Activated naive CD4-positive, alpha-beta T cell treated with anti-CD3 and anti-CD28 coated beads for 36 hours (primary cell): ENCODE measurements at places on chromosomes 2 and 18.

DNA sequence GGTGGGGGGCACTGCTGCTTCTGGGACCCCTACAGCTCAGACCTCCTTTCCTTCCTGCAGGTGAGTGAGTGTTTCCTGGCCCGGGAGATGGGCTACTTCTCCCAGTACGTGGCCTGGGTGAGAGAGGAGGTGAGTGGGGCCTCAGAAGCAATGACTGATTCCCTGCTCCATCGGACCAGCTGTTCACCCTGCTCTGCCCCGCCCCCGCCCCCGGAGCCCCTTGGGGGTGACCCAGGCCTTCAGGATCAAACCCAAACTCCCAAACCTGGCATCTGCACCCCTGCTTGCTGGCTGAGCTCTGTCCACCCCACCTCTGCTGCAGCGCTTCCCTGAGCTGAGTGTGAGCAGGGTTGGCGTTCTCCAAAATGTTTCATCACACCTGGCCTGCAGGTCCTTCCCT is 9.8 kb upstream of the KCNIP3 start:
- H3K27ac ChIP-seq = no peak overlapping the region
- no peak for DNase-seq
- H3K27me3 ChIP-seq = no peaks in the 10 kb centered on the region
- no peaks in the 10 kb centered on the region for H3K36me3 ChIP-seq
- no peaks in the 10 kb centered on the region for H3K4me1 ChIP-seq
- H3K4me3 ChIP-seq = no peak overlapping the region

DNA sequence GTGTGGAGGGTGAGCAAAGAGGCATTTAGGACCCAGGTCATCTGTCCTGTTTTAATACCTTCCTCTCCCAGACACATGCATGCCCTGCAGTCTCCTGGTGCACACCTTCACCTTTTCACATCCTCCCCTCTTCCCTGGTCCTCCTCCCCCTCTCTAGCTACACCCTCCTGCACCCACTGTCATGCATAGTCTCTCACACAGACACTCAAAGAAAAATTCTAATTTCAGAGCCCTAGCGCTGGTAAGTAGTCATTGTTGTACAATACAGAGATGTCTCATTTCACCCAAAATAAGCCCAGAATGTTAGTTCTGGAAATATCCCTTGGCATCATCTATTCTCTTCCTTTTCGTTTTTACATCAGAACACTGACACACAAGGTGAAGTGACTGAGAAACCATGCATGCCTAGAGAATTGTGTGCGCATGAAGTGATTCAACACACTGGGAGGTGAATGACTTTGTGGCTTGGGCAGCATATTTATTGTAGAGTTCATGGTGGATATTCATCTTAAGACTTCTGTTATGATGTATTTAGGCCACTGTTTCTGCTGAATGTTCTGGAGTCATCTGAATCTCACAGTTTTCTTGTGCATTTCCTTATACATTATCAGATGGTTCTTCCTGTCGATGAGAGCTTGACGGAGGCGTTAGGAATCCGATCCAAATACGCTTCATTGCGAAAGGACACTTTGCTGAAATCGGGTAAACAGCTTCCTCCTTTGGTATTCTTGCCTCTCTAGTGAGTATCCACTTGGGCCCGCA is 69.9 kb downstream of the COA5 start:
- H3K4me1 ChIP-seq = peaks cover 8% of the 10 kb centered on the region
- H3K36me3 ChIP-seq = peaks cover 14% of the 10 kb centered on the region
- no peak for DNase-seq
- no peaks in the 10 kb centered on the region for H3K27me3 ChIP-seq

DNA sequence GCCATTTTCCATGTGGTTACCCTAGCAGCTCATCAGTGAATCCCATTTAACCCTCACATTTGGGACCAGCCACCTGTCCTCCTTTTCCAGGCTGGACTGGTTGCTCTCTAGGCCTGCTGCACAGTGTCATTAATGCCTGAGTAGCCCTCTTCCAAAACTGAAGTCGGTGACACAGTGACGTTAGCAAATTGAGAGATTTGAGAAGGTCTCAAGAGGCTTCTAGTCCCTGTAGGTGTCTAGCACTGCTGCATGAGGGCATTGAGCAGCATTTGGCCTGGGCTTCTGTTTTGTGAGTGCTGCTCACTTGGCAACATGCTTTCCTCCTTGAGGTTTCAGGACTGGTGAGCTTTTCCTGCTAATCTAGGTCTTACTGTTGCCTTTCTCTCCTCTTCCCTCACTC is 36.7 kb downstream of the PKP4 start:
- peaks cover 12% of the 10 kb centered on the region for H3K4me1 ChIP-seq
- H3K27ac ChIP-seq = no peak overlapping the region
- no peaks in the 10 kb centered on the region for H3K27me3 ChIP-seq
- H3K4me3 ChIP-seq = no peak overlapping the region
- no peaks in the 10 kb centered on the region for H3K36me3 ChIP-seq

DNA sequence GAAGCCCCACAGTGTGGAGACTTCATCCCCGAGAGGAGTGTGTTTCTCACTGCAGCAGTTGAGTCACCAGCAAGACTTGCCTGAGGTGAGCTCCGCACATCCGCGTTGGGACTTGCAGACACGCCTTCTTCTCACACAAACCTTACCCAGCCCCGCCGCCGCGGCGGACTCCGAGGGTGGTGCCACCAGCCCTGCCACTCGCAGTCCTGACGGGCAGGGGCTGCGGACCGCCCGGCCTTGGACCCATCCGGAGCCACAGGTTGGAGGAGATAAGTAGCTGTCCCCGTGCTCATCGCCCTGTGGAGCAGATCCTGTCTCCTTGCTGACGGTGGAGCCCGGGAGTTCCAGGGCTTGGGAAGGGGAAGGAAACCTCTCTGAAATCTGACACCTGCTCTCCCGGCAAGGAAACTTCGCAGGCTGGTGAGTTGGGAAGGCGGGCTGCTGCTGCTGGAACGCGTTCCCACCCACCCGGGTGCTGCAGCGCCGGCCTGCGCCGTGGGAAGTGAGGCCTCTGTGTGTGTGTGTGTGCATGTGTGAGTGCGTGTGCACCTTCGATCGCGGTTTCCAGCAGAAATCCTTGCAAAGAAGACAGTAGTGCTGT is at the start of gene RAB27B:
TSS of gene RAB27B (plus strand) at position 197 of the 601 bp plus-strand sequence. CDS start 49,109 bp downstream, outside the sequence.
- DNase-seq = peak; percentile 85
- H3K4me1 ChIP-seq = peaks cover 18% of the 10 kb centered on the region
- peak within 1 kb of the TSS; percentile 75 for H3K4me3 ChIP-seq
- H3K27me3 ChIP-seq = no peaks in the 10 kb centered on the region
- H3K36me3 ChIP-seq = peaks cover 1% of the 10 kb centered on the region

GRCh38 chr2:237160271-237160919 is 74.7 kb downstream of the COPS8 start:
- no peak overlapping the region for H3K4me3 ChIP-seq
- no peaks in the 10 kb centered on the region for H3K27me3 ChIP-seq
- no peaks in the 10 kb centered on the region for H3K36me3 ChIP-seq
- no peak for DNase-seq

- no peak overlapping the region for H3K4me3 ChIP-seq
- H3K4me1 ChIP-seq = no peaks in the 10 kb centered on the region
- no peaks in the 10 kb centered on the region for H3K27me3 ChIP-seq
- no peaks in the 10 kb centered on the region for H3K36me3 ChIP-seq
- no peak for DNase-seq
- no peak overlapping the region for H3K27ac ChIP-seq
Measured at GRCh38 chr18:21141668-21142422, 30.2 kb upstream of the ROCK1 start.

DNA sequence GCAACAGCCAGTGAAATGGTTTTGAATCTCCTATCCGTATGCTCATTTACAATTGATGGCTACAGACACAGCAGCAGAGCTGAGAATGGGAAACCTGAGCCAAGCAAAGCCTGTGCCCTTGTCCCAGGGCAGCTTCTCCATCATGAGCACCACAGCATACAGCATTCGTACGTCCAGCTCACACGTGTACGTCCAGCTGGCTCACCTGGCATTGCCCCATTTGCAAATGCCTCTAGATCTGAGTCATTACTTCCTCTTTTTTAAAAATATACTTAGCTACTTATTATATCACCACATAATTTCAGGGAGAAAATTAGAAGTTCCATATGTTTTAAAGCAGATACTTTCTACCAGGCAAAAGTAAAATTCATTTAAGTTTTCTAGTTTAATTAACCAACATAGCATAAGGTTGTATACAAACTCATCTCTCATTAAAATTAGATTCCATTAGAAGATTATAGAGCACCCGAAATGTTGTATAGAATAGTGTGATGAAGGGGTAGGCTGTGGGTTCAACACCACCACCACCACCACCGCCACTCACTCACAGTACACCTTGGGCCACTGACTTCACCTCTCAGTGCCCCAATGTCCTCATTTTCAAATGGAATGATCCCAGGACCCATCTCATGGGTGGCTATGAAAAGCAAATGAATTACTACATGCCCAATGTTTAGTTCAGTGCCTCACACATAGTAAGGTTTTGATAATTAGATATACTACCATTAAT is 31.4 kb upstream of the TMEM177 start:
- no peaks in the 10 kb centered on the region for H3K27me3 ChIP-seq
- H3K27ac ChIP-seq = no peak overlapping the region
- no peaks in the 10 kb centered on the region for H3K4me1 ChIP-seq
- H3K4me3 ChIP-seq = no peak overlapping the region
- no peaks in the 10 kb centered on the region for H3K36me3 ChIP-seq

DNA sequence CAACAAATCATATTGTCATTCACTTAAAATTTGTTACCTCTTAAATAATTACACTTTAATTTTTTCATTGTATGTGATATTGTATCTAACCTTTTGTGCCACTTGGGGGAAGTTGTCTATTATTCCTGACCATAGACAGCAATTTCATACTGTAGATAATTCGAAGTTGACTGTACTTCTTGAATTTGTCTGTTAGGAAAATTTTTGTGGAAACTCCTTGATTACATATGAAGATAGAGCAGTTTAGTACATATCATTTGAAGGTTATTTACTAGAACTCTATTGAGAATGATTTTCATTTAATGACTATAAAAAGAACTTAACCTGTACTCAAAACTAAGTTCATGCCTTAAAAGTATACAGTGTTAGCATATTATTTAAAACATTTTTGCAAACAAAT is 5.1 kb downstream of the DYNC1I2 start:
- no peak overlapping the region for H3K4me3 ChIP-seq
- DNase-seq = no peak
- H3K27me3 ChIP-seq = no peaks in the 10 kb centered on the region
- H3K4me1 ChIP-seq = peaks cover 15% of the 10 kb centered on the region

- no peaks in the 10 kb centered on the region for H3K4me1 ChIP-seq
- no peak overlapping the region for H3K27ac ChIP-seq
- no peak overlapping the region for H3K4me3 ChIP-seq
- no peaks in the 10 kb centered on the region for H3K36me3 ChIP-seq
Measured at GRCh38 chr2:38233231-38233983, 143.7 kb downstream of the ATL2 start.

- H3K27ac ChIP-seq = no peak overlapping the region
- H3K36me3 ChIP-seq = peaks cover 10% of the 10 kb centered on the region
- H3K4me3 ChIP-seq = no peak overlapping the region
- peaks cover 32% of the 10 kb centered on the region for H3K4me1 ChIP-seq
- no peak for DNase-seq
Measured at GRCh38 chr18:48920408-48921038, 30.2 kb downstream of the SMAD7 start.

- no peak overlapping the region for H3K4me3 ChIP-seq
- DNase-seq = no peak
- no peaks in the 10 kb centered on the region for H3K36me3 ChIP-seq
- peaks cover 15% of the 10 kb centered on the region for H3K27me3 ChIP-seq
Measured at GRCh38 chr2:231532756-231533035, 2.5 kb upstream of the NMUR1 start.

- no peak overlapping the region for H3K27ac ChIP-seq
- no peak for DNase-seq
- no peaks in the 10 kb centered on the region for H3K36me3 ChIP-seq
- peaks cover 23% of the 10 kb centered on the region for H3K27me3 ChIP-seq
Measured at GRCh38 chr2:158174495-158174894, 72.8 kb downstream of the UPP2 start.

DNA sequence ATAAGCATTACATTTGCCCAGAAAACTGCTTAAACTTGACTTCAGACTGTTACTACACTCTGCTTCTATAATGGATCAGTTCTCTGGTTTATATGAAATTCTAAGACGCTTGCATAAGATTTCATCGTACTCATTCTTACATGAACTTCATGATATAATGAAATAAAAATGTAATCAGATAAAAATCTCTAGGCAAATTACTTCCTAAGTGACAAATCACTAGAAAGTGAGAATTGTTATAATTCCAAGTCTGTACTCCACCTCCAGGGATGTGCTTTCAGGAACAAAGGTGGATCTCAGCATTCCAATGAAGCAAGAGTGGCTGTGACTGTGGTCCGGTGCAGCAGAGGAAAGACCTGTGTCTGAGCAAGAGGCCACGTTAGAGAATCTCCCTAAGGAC is 226.2 kb downstream of the PIEZO2 start:
- no peaks in the 10 kb centered on the region for H3K36me3 ChIP-seq
- no peak overlapping the region for H3K27ac ChIP-seq
- peaks cover 2% of the 10 kb centered on the region for H3K27me3 ChIP-seq
- H3K4me1 ChIP-seq = no peaks in the 10 kb centered on the region

- no peaks in the 10 kb centered on the region for H3K36me3 ChIP-seq
- no peak for DNase-seq
- peaks cover 2% of the 10 kb centered on the region for H3K4me1 ChIP-seq
- no peak overlapping the region for H3K27ac ChIP-seq
- peaks cover 23% of the 10 kb centered on the region for H3K27me3 ChIP-seq
Measured at GRCh38 chr2:131408207-131408606, 44.2 kb upstream of the RAB6D start.

GRCh38 chr2:138421971-138422335 is 79.6 kb upstream of the SPOPL start:
- H3K4me1 ChIP-seq = no peaks in the 10 kb centered on the region
- peaks cover 7% of the 10 kb centered on the region for H3K27me3 ChIP-seq
- peaks cover 4% of the 10 kb centered on the region for H3K36me3 ChIP-seq

DNA sequence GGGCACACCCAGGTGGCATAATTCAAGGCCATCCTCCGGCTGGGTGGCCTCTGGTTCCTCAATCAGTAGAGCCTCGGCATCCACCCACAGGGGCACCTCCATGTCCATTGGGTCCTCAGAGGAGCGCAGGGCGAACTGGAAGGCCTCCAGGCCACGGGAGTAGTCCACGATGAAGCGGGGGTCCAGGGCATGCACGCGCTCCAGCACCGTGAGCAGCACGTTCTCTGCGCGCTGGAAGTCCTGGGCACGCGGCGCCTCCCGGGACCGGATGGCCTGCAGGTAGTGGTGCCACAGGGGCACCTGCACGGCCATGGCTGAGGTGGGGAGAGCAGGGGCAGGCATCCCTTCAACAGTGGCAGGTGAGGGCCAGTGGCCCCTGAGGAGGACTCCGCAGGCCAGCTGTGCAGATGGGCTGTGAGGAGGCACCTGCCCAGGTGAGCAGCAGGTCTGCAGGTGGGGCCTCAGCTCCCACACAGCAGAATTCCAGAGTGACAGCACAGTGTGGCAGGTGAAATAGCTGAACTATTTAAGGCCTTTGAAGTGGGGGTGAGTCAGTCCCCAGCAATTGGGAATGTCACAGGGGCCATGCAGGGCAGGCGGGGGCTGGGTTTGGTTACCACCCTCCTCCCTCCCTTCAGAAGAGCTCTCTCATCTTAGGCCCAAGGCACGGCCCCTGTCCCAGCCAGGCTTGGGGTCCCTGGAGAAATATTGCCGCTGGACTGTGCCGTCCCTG is at the start of gene MAB21L4:
TSS of gene MAB21L4 (minus strand) at position 501 of the 733 bp plus-strand sequence. CDS start at position 342, 159 bp downstream.
- H3K27me3 ChIP-seq = no peaks in the 10 kb centered on the region
- no peaks in the 10 kb centered on the region for H3K4me1 ChIP-seq
- no peak within 1 kb of the TSS for H3K4me3 ChIP-seq
- H3K36me3 ChIP-seq = no peaks in the 10 kb centered on the region
- DNase-seq = no peak
- no peak within 1 kb of the TSS for H3K27ac ChIP-seq
